ENCODE measurements at places on chromosomes 2 and 18.

- no peak for DNase-seq
Measured at GRCh38 chr2:70719231-70719630, 48.8 kb downstream of the ADD2 start.

GRCh38 chr2:20398956-20399567 lies 47.8 kb upstream of the RHOB start:
- no peak for DNase-seq

- DNase-seq = no peak
Measured at GRCh38 chr2:138112536-138112935, 148.3 kb downstream of the HNMT start.

DNA sequence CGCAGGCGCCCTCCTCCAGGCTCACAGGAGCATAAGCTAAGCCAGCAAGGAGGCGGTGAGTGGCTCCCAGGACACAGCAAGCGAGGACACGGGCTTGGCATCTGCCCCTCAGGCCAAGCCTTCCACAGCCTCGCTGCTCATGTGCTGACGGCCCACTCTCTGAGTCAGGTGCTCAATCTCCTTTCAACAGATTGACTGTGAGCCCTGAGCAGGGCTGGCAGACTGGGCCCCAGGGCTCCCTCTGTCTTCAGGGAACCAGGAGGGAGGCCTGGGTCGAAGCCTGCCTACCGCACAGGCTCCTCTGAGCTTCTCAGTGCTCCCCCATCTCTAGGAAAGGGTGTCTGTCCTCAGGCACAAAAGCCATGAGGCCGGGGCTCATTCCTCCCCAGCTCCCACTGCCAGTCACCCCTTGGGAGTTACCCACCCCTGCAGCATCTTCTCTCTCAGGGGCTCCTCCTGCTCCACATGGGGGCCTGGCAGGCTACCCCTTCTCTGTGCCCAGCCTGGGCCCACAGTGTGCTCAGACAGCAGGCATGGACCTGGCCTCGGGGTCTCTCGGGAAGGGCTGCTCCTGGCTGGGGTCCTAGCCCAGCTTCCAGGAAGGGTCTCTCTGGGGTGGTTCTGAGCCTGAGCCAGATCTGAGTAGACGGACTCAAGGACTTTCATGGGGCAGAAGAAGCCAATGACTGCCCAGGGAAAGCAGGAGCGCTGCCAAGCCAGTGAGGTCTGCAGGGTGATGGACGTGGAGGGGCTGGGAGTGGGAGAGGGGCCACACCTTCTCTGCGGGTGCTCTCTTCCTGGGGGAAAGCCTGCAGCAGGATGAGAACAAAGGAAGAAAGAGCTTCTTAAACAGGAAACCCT lies 138.0 kb upstream of the GPC1 start:
- DNase-seq = no peak

DNA sequence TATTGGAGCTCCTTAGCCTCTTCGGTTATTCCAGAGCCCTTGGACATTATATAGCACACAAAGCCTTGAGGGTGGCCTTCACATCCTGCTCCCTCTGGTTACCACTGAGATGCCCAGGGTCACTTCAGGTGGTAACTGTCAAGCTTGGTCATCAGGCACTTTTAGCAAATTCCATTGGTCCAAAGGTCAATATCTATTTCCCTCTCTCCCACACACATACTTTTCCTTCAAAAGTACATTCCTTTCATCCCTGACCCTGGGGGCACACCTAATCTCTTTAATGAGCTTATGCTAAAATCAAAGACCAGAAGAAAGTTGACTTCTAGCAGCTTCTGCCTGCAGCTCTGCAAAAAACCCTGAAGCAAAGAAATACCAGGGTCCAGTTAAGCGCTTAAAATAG lies 172.0 kb upstream of the NRP2 start:
- DNase-seq = no peak

GRCh38 chr2:18903750-18904149 lies 314.4 kb upstream of the NT5C1B start:
- DNase-seq = no peak

DNA sequence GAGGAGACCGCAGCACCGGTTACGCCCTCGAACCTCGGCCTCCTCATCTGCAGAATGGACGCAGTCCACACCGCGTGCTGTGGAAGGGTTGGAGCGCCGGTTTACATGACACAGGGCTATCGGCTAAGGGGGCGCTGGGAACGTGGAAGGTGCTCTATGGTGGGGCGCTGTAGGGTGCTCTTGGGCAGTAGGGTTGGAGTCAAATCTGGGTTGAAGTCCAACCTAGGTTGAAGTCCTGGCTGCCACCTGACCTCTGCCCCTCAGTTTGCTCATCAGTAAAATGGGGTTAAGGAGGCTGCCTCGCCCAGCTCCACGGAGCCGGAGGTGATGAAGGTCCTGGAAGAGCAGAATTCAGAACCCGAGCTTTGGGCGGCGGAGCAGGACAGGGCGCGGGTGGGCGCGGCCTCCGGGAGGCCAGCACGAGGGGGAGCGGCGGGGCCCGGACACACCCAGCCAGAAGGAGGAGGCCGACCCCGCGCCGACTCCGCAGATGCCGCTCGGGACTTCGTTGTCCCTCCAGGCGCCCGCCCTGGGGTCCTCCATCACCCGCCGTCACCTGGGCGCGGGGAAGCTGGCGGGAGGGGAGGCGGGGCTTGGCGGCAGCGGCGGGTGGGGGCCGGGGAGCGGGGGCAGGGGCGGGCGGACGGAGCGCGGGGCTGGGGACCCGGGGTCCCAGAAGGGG lies 558 bp upstream of the GAREM2 start:
- no peak for DNase-seq

DNA sequence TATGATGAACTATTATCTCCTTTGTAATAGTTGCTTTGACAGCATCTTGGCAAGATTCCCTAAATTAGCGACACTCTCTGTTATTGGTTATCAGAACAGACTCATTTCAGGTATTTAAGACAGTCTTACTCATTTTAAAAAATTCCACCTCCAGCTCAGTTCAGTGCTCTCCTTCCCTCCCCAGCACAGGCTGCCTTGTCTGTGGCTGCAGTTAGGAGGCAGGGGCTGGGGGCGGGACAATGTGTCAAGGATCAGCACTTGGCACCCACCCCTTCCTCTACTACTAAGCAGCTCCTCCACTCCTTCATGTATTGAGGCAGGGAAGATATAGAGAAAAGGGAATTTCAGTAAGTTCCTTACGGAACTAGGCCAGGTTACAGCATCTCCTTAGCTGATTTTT lies 85.0 kb downstream of the VSNL1 start:
- no peak for DNase-seq

DNA sequence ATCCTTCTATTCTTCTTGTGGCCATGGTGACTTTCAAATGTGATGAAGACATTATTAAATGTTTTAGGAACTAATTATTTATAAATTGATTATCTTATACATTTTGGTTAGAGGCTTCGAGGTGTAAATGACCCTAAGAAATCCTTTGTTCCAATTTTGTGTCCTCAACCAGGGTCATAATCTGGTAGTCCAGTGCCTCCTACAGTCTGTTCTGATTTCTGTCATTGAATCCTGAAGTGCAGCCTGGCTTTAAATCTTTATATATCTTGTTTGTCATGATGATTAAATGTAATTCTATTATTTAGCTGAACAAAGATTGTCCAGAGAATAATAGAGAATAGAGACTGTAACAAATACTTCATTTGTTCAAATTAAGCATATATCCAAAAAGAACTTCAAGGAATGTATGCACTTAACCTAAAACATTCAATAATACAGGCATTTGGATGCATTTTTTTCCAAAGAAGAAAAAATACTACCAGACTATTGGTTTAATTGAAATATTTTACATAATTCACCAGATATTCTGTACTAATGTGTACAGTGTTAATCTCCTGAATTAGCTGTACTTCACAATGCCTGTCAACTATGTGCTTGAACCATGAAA lies 89.8 kb downstream of the PRPF40A start:
- no peak for DNase-seq

GRCh38 chr2:212505586-212505985 lies 33.0 kb downstream of the ERBB4 start:
- DNase-seq = no peak

- no peak for DNase-seq
Measured at GRCh38 chr18:32896776-32897547, 124.1 kb upstream of the KLHL14 start.

DNA sequence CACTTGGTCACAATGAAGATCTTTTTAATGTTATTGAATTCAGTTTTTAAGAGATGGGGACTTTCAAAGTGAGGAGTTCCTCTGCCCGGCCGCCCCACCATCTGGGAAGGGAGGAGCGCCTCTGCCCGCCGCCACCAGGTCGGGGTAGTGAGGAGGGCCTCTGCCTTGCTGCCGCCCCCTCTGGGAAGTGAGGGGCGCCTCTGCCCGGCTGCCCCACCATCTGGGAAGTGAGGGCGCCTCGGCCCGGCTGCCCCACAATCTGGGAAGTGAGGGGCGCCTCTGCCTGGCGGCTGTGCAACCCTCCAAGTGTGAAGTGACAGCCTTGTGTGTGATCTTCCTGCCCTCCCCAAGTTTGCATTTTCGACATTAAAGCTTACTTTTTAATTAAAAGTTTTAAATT lies 899.3 kb downstream of the TRIB2 start:
- no peak for DNase-seq

DNA sequence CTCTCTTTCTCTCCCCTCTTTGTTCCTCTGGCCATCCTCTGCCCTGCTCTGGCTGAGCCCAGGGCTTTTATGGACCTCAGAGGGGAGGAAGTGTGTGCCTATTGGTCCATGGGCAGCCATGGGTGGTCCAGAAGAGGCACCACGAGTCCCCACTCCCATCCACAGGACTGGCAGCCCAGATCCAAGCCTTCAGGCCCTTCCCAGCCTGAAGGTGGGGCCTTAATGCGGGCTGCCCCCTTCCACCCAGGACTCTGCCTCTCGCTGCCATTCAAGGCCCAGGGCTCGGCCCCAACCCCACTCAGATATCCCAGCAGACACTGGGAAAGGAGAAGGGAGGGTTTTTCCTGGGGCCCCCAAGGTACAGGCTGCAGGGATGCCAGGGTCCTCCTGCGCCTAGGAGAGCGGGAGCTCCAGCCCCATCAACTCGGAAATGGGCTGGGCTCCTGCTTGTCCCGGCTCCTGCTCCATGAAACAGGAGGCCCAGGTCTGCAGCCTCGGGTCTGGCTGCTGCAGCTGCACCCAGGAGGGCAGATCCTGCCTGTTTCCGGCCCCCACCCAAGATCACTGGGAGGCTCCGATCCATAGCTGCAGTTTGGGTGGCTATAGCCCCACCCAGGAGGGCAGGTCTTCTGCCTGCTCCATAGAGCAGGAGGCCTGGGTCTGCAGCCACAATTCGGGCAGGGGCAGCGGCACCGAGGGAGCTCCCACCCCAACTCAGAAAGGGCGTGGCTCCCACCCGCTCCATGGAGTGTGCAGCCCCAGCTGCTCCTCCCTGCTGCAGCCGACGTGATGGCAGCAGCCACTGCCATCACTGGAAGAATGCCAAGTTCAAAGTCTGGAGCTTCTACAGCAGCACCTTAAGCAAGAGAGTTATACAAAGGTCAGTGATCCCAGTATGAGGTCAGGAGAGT lies 116.6 kb upstream of the RBBP8 start:
- DNase-seq = no peak

DNA sequence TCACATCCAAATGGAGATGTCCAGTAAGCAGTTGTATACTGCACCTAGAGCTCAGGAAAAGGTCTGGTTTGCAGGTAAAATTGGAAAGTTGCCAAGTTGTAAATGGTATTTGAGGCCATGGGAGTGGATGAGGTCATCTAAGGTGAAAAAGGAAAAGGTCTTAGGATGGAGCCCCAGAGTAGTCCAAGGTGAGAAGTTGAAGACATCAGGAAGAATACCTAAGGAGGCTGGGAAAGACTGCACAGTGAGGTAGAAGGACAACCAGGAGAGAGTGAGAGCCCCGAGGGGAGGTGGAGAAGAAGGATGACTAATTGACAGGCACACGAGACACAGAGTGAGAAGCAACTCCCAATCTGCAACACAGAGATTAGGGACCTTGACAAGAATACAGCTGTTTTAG lies 10.7 kb downstream of the DPP4 start:
- DNase-seq = no peak

- no peak for DNase-seq
Measured at GRCh38 chr18:3877678-3878077, 427.7 kb downstream of the TGIF1 start.

DNA sequence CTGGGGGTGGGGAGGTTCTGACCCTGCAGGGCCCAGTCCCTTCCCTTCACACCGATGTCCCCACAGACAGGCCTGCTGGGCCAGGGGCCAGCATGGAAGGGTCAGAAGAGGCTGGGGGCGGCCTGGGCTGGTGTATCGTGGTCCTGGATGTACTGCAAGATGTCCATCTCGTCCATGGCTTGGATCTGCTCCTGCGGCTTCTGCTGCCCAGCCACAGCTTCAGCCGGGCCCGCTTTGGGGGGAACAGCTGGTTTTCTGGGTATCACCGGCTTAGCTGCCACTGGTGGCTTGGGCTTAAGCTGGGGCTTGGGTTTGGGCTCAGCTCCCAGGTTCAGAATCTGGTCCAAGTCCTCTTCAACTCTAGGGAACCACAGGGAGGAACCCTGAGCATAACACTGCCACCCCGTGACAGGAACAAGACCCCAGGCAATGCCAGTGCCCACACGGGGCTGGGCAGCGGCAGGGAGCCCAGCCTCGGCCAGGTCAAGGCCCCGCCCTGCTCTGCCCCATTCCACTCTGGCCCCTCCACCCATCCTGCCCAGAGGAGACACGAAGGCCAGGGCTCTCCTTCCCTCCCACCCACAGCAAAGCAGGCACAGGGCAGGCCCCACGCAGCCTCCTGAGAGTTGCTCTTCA lies 31.9 kb downstream of the HS1BP3 start:
- no peak for DNase-seq

- no peak for DNase-seq
Measured at GRCh38 chr2:60411295-60411694, 142.2 kb downstream of the BCL11A start.

- no peak for DNase-seq
Measured at GRCh38 chr2:202566286-202566685, 68.5 kb upstream of the FAM117B start.

GRCh38 chr2:224658780-224659405 lies 57.3 kb downstream of the CCDC195 start:
- no peak for DNase-seq

DNA sequence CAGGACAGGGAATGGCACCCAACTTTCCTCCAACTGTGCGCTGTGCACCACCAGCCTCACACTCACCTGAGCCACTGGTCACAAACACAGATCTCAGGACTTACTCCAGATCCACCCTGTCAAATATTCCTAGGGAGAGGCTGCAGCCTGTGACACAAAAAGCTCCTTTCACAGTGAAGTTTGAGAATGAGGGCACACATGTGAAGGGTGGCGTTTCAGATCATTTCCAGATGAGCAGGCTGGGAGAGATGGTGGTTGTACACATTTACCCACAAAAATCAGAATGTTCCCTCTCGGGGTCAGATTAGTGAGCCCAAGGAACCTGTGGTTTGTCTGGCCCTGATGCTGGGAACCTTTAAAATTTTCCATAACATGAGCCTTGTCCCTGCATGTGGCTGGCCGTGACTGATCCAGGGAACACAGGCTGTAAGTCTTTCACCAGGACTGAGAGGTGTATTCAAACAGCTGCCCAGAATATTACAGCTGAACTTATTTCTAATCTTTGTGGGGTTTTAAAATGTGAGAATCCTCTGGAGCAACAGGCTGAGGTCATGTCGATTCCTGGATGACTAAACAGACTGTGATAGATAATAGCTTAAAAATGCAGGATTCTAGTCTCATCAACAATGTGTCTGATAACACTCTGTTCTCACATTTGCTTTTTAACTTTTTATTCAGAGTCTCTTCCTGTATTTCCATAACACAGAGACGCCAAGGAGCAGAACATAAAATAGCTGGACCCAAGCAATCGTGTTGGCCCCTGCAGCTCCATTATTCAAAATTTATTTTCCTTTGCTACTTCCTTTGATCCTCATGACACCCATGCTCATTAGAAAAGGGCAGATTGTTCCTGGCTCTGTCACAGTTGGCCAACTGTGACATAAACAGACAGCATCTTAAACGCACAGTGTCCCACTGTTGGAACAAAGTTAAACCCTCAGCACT lies 35.5 kb downstream of the IL1R2 start:
- DNase-seq = no peak

GRCh38 chr2:2851806-2852777 lies 521.0 kb upstream of the MYT1L start:
- DNase-seq = no peak

All from cortex of kidney (tissue), 1 donor.